HS-5 (cell line): ENCODE measurements at places on chromosomes 4 and X.

DNA sequence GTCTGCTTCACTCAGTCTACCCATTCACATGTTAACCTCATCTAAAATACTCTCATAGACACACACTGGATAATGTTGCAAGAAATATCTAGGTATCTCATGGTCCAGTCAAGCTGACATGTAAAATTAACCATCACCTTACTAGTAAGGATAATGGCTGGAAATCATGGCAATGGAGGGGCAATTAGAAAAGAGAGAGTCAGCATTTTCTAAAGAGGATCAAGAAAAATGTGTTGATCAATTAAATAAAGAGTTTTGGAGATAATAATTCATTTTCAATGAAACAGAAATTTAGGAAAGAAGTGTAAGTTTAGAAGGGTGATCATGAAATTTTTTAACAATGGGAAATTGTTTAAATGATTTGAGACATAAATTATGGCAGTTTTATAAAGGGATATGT lies 1914.1 kb upstream of the IGFBP7 start:
- no peak for DNase-seq

- DNase-seq = no peak
Measured at GRCh38 chr4:168891086-168891485, 119.0 kb downstream of the CBR4 start.

DNA sequence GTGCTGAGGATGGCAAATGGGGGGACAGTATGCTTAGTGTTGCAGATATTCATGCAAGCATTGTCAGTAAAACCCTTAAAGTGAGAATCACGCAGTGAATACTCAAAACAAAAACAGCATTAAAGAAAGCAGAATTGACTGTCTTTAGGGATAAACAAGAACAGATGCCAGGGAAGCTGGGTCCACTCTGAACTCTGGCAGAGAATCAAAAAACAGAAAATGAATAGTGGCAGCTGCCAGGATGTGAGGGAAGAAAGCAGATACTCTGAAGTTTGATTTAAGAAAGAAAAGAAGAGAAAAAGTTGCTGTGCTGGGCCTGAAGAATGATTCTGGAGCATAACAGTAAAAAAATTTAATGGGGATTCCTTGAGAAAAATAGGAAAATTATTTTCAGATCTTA lies 131.5 kb downstream of the GABRA2 start:
- no peak for DNase-seq

DNA sequence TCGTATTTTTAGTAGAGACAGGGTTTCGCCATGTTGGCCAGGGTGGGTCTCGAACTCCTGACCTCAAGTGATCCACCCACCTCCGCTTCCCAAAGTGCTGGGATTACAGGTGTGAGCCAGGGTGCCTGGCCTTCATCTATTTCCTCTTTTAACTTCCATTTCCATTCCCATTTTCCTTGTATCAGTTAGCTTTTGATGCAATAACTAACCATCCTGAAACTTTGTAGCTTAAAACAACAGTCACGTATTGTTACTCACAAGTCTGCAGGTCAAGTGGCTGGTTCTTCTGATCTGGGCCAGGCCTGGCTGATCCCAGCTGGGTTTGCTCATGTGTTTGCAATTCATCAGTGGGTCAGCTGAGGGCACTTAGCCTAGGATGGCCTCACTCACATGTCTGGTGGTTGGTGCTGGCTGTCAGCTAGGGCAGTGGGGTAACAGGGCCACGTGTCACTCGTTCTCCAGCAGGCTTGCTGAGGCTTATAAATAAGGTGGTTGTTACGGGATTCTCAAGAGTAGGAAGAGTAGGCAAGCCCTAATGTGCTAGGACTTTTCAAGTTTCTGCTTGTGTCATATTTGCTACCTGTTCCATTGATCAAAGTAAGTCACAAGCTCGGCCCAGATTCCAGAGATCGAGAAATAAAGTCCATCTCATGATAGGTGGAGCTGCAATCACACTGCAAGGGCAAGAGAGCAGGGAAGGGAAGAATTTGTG lies 88.2 kb downstream of the SOWAHB start:
- no peak for DNase-seq

- DNase-seq = no peak
Measured at GRCh38 chr4:156620786-156621185, 350.8 kb downstream of the PDGFC start.

- DNase-seq = no peak
Measured at GRCh38 chr4:119310826-119311225, 11.1 kb downstream of the FABP2 start.

DNA sequence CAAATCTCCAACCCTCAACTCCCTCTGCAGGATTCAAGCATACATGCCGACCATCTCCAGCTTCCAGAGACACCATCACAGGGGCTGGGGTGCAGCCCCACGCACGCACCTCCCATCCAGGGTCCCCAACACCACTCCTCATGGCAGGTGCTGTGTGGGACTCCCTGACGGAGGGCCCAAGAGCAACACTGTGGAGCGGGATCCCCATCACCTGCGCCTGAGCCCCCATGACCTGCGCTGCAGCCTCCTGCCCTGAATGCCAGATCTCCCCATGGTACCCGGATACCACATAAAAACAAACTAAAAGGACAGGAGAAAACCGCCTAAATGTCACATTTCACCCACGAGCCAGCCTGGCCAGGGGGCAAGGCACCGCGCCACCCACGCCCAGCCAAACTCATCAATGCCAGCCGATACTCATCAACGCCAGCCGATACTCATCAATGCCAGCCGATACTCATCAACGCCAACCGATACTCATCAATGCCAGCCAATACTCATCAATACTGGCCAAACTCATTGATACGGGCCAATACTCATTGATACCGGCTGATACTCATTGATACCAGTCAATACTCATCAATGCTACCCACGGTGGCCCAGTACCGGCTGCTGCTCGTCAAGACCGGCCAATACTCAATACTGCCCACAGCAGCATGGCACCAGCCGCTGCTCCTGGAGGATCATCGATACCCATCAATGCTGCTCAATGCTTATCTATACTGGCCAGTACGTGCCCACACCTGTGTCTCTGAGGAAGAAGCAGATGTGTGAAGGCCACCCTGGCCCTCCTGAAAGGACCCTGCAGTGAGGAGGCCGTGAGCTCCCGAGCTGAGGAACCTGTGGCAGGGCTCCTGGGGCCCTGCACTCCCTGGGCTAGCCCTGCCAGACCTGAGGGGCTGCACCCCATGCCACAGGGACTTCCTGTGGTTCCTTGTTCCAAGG lies 6.2 kb downstream of the CTBP1 start:
- no peak for DNase-seq

DNA sequence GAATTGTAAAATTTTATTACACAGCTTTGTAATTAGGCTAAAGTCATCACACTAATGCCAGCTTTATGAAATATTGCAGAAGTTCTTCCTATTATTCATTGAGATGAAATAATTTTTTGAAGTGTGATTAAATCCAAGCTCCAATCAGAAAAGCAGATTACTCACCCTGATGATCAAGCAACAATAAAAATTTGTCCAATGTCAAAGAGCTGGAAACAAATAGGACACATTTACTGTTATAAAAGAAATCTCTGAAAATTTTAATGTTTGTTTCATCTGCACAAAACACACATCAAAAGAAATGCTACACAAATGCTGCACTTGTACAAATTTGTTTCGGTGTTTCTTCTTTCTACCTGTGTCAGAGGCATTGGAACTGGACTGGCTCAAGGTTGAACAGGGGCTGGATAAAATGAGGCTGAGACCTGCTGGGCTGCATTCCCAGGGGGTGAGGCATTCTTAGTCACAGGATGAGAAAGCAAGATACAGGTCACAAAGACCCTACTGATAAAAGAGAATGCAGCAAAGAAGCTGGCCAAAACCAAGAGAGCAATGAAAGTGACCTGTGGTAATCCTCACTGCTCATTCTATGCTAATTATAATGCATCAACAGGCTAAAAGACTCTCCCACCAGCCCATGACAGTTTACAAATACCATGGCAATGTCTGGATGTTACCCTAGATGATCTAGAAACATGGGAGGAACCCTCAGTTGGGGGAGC lies 78.3 kb downstream of the GASK1B start:
- peak; percentile 49 for DNase-seq

GRCh38 chrX:129726307-129727111 lies 12.3 kb upstream of the XPNPEP2 start:
- DNase-seq = peak; percentile 18

GRCh38 chr4:180059216-180059881 lies 2183.9 kb upstream of the TENM3 start:
- DNase-seq = no peak

DNA sequence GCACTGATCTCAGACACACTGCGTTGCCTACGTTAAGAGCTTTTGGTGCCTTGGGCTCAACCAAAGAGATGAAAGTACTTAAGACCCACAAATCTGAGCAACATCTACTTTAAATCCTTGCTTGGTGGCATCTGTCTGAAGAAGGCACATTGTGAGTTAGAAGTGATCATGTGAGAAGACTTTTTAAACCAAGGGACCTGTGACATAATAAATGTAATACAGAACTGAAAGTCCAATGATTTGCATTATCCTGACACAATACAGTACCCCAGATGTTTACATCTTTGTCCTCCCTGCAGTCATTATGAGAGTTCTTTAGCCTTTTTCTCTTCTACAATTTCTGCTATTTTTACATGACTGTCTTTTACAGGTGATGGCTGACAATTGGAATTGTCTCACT lies 96.7 kb upstream of the FTHL17 start:
- DNase-seq = no peak

DNA sequence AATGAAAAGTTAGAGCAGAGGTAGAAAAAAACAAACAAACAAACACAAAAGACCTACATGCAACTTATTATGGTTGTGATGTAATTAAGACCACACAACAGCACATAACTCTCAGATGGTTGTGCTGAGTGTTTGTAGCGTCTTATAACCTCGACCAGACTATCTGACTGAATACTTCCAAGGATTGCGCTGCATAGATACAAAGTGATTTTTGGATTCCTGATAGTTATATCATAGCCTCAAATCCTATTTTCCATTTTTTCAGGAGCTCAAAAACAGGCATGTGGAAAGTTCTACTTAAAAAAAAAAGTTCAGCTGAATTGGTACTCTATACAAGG lies 236.1 kb downstream of the SPRY1 start:
- DNase-seq = no peak

- DNase-seq = no peak
Measured at GRCh38 chr4:139783741-139784484, 118.3 kb downstream of the MGST2 start.

DNA sequence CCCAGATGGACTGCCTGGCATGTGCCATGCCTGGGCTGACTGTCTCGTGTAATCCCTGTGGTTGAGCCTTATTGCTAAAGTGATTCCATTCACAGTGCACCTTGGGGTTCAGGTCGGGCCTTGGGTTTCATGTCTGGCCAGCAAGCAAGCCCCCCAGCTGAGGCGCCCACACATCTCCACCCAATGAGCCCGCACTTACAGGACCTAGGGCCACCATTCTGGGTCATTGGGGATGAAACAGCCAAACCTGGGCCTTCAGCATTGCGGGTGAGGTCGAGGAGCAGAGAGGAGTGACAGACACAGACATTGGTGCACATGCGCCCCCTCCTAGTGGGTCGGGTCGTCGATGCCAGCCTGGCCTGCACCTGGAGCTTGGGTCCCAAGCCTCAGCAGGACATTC lies 21.3 kb upstream of the WFS1 start:
- DNase-seq = no peak

- no peak for DNase-seq
Measured at GRCh38 chrX:19389227-19389845, 45.6 kb downstream of the PDHA1 start.

DNA sequence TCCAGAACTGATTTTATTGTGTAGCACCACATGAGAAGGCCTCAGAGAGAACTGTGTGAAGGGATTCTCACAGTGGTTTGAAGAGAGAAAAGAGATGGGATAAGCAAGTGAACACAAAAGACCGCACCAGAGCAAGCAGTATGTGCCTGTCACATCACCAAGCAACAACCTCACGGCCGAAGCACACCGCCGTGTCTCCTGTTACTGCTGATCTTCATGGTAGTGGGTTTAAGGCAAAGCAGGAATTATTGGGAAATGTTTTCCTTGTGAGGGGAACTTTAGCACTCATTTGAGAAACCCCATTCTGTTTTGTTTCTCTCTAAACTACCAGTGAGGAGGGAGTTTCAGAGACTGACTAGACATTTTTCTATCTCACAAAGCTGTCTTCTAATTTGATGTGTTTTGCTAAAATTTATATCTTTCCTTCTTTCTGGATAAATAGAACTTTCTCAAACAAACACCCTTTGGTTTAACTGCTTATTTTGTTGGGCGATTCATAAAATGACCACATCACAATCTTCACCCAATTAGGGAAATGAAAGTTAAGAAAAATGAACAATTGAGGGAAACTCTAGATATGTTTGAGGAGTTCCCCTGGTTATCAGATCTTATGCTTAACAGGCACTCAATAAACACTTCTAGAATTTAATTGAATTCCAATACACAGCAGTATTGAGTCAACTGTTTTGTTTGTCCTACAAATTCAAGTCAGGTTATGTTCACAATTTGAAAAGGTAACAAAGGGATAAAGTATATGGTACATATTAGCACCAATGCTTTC lies 16.5 kb downstream of the SH3KBP1 start:
- no peak for DNase-seq

DNA sequence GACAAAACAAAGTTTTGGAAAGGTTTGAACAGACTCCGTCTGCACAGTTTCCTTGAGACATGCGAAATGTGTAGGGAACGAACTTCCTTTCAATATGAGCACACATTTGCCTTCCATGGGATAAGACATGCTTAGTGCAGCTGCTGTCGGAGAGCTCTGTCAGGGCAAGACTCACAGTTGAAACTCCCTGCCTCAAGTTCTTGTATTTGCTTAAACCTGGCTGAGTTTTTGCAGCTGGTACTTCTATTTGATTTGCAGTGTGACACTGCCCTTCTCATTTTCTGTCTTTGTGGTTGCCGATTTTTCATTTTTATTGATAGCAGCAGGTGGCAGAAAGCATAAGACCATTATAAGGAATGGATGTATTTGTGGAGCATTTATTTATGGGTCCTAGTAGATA lies 18.2 kb upstream of the RHOH start:
- no peak for DNase-seq

GRCh38 chr4:87649980-87650379 lies at the start of gene DMP1:
Gene DMP1, plus strand, starts transcription at chr4:87650280. Its CDS starts 6,213 bp downstream, at chr4:87656493.
- DNase-seq = no peak
